ENCODE measurements at places on chromosomes 16 and 17.

DNA sequence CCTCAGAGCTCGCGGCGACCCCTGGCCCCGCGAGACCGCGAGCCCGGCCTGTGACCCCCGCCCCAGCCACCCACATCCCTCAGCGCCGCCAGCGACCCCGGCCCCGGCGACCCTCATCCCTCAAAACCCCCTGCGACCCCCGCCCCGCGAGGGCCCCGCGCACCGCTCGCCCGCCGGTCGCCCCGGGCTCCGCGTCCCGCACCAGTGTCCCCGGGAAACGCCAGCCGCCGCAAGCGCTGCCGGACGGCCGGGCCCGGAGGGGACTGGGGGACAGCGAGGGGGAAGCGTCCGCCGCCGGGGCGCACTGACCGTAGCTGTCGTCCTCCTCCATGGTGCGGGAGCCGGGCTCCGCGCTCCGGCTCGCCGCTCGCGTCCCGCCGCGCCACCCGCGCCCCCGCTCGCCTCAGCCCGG is at the start of gene CYTH1:
CYTH1 (minus strand) TSS at position 381 of the 412 bp plus-strand sequence; CDS start at position 331, 50 bp downstream.
- DNase-seq, result no peak

- DNase-seq, result peak; percentile 49
Observed at GRCh38 chr16:19223235-19224170, 55.5 kb downstream of the SYT17 start.

- DNase-seq, result no peak
Observed at GRCh38 chr16:12425134-12425941, 378.3 kb downstream of the CPPED1 start.

GRCh38 chr17:64264891-64265290 is 1.8 kb upstream of the TEX2 start:
- no peak for DNase-seq

- peak; percentile 78 for DNase-seq
Observed at GRCh38 chr16:48156790-48157209, 1.0 kb upstream of the ABCC12 start.

DNA sequence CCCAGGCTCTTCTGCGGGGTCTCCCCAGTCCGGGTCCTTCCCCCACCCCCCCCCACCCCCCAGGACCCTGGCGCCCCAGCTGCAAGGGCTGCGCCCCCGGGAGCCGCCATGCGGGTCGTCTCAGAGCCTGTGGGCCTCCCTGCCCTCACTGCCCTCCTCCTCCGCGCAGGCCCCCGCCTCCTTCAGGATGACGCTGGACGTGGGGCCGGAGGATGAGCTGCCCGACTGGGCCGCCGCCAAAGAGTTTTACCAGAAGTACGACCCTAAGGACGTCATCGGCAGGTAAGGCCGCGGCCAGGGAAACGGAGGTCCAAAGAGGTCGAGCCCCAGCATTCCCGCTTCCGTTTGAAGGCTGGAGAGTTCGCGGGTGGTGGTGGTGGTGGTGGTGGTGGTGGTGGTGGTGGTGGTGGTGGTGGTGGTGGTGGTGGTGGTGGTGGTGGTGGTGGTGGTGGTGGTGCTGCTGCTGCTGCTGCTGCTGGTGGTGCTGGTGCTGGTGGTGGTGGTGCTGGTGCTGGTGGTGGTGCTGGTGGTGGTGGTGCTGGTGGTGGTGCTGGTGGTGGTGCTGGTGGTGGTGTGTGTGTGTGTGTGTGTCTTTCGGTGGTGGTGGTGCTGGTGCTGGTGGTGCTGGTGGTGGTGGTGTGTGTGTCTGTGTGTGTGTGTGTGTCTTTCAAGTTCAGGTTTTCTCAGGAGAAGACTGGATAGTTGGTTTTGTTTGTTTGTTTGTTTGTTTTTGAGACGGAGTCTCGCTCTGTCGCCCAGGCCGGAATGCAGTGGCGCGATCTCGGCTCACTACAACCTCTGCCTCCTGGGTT is 615 bp downstream of the PHKG2 start:
- peak; percentile 73 for DNase-seq

GRCh38 chr17:80645706-80646325 is 101.2 kb downstream of the RPTOR start:
- DNase-seq, result no peak

DNA sequence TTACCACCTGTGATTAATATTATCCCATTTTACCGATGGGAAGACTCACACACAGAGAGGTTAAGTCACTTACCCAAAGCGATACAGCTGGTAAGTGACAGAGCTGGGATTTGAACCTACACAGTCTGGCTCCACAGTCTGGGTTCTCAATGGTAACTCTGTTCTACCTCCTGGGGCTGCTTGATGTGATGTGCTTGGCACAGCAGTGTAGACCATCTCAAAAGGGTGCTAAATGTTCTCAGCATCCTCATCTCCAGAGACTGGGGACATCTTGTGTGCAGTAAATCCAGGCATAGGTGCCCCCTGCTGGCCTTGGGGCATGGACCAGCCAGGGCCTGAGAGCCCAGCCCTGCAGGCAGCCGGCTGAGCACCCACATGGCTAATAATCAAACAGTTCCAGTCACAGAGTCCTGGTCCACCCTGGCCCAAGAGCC is 15.4 kb upstream of the KATNB1 start:
- peak; percentile 51 for DNase-seq

- DNase-seq, result no peak
Observed at GRCh38 chr17:54795046-54795445, 105.6 kb upstream of the TOM1L1 start.

DNA sequence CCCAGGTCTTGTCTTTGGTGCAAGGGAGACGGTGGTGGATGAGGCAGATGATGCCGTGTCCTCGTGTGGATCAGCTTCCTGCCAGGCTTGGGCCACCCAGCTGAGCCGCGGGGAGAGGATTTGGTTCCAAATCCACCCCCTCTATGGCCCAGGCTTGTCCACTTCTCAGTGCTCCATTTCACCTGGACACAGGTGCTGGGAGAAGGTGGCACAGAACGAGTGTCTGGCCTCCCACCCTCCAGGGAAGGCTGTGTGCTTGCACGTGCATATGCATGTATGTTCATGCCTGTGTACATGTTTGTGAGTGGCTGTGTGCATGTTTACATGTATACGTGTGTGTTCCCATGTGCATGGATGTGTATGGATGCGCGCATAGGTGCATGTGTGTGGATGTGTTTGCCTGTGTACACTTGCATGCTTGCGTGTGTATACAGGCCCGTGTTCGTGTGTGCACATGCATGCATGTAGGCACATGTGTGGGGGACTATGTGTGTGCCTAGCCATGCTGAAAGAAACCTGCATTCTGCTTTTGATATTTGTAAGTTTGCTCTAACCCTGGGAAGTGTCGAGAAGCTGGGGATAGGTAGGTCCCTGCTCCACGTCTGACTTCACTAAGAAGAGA is 196.3 kb downstream of the IRF8 start:
- no peak for DNase-seq

GRCh38 chr17:55157165-55157564 is 107.6 kb upstream of the HLF start:
- DNase-seq, result no peak

DNA sequence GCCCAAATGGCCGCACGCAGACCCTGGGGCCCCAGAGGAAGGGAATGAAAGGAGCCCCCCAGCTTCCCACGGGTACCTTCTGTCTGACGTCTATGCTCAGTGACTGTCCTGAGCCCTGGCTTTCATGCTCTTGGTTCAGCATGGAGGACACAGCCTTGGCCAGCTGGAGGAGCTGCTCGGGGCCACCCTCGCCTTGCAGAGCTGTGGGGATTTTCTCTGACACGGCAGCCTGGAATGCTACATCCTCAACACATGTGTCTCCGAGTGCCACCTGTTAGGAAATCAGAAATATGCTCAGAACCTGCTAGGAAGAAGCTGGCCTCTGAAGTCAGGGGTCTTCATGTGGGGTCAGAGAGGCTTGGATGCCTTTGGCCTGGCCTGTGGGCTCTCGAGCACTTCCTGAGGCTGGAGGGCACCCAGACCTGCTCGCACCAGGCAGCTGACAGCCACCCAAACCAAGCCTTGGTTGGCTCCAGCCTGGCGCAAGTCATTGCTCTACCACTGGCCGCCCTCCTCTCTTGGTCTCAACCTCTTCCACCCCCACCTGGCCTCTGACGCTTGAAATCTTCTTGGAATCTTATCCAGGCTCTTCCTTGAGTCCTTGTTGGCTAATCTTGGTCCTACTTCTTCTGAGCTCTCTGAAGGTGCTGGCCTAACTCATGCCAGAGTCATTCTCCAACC is 63.7 kb upstream of the BCO1 start:
- DNase-seq, result no peak

DNA sequence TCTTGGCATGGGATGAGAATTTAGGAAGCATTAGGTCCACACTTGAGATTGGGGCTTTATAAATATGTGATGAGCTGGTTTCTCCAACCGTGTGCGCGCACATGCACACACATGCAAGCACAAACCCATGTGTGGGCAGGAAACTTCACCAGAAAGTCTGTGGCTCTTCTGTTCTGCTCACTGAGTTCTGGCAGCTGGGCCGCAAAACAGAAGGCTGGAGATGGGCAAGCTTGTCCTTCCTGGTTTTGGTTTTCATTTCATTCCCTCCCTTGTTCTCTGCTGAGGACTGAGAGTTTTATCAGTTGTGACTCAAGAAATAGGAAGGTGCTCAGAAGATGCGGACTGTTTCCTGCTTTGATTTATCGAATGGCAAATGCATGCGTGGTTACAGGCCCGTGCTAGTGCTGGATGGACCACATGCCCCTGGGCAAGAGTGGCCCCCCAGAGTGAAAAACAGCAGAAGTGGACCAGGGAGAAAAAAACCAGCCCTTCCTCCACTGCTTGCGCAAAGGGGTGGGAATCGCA is 14.1 kb downstream of the MAP3K14 start:
- no peak for DNase-seq

DNA sequence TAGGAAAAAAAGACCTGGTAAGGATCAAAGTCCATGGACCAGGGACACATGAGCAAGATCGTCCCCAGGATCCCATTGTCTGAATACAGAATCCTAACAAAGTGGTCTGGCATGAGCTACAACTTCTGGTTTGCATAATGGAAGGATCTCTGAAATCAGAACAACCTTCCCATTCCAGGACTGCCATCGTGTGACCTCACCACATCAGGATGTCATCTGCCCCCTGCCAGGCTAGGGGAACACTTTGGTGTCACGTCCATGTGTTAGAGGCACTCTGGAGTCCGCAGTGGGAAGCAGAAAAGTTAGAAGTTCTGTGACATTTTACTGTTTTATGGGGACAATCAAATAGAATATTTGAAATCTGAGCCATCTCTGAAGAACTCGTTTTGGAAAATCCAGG is 160.7 kb downstream of the RGS9 start:
- DNase-seq, result no peak

- no peak for DNase-seq
Observed at GRCh38 chr16:84198401-84198800, 7.4 kb downstream of the ADAD2 start.

GRCh38 chr17:80890196-80890920 is 101.3 kb upstream of the CHMP6 start:
- no peak for DNase-seq
